Right renal pelvis (tissue), 4 donors: ENCODE measurements at places on chromosomes 3 and 15. TPM values are rescaled to one million over a fixed set of nuclear protein-coding genes. Genes with fewer than 3 reads are reported as not detected.

DNA sequence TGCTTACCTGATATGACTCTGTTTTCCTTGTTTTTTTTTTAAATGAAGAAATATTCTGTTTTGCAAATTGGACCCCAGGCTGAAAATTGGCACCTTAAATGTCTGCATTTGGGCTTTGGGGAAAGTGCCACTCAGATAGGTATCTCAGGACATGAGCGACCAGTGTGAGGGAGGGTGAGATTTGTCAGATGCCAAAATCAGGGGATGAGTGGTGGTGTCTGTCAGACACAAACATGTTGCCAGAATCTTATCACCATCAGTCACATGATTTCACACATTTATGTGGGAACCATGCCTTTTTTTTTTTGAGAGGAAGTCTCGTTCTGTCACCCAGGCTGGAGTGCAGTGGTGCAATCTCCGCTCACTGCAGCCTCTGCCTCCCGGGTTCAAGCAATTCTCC lies 75.6 kb upstream of the OSBPL11 start:
- DNase-seq = no peak

DNA sequence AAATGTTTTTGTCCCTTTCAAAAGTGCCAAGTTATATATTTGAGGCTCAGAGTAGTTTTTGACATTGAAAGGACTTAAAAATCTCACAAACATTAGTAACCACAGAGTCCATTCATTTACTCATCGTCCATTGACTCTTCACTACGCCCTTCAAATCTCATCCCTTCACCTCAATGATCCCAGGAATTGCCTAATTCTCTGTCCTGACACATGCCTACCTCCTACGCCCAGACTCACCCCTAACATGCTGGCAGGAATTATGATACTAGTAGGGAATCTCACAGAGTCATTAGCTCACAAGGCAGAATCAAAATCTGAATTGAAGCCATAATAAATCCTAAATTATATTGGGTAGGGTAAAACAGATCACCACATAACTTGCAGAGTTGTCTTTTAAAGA lies 410.1 kb downstream of the RAP2B start:
- no peak for DNase-seq

DNA sequence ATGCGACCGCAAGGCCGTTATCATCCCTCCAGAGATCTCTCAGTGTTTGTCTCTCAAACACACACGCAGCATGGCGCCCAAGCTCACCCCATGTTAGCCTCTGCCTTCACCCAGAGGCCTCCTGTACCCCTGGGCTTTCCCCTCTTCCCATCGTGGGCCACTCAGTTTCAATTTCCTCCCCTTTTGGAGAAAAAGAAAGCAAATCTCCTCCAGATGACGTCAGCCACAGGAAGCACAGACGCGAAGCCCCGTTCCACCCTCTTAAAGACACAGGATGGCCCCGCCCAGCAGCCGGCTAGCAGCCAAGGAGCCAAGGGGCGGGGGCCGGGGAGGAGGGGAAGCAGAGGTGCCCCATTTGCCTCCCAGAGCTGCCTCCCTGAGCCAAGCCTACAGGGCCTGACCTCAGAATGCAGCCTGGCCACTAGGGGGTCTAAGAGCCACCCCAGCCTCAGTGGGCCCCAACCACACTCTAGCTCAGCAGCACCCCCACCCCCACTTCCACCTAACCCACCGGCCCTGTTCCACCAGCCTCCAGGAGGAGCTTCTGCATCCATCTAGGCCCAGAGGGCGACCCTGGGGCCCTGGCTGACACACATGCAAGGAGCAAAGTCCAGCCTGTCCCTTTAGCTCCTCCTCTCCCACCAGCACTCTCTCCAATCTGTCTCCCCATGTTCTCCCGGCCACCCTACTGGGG lies 26.5 kb downstream of the ATRIP start:
- peak; percentile 82 for DNase-seq

- no peak for DNase-seq
Observed at GRCh38 chr3:191376516-191377141, 46.3 kb upstream of the UTS2B start.

Gene TRPM1
- 0.53 TPM for polyA plus RNA-seq

GRCh38 chr3:182438398-182438797 lies 354.9 kb upstream of the ATP11B start:
- DNase-seq = no peak

Gene MYZAP
- polyA plus RNA-seq = 9.7 TPM

DNA sequence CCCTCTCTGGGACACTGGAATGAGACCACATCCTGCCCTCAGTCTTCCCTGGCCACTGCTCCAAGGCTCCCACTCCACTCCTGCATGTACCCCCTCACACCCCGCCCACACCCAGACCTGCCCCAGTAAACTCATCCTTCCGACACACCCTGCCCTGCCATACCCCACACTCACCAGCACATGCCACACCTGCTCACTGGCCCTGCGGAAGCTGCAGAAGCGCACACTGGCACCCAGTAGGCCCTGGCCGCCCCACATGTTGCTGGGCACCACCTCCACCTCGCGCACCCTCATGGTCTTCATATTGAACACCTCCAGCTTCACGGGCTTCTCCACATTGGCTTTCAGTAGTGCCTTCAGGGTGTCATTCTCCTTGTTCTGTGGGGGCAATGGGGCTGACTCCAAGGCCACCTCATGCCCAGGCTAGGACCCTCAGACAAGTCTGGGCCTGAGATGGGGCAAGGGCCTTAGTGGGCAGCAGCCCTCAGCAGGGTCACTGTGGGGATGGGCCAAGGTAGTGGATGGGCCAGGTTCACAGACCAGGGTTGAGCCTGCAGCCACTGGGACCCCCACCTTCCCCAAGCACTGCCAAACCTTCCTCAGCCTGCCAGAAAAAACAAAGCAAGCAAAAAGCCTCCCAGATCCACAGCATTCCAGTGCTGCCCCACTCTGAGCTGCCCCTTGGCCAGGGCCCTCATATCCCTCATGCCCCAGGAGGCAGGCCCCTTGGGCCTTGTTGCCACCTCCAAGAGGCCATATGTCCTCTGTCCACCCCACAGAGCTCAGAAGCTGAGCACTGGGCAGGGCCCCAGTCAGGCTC lies 4.7 kb downstream of the GORASP1 start:
- no peak for DNase-seq
